Activated naive CD8-positive, alpha-beta T cell treated with anti-CD3 and anti-CD28 coated beads, Interleukin-2, amount 50 U/mL, for 24 hours (primary cell): ENCODE measurements at places on chromosomes 1 and 21.

DNA sequence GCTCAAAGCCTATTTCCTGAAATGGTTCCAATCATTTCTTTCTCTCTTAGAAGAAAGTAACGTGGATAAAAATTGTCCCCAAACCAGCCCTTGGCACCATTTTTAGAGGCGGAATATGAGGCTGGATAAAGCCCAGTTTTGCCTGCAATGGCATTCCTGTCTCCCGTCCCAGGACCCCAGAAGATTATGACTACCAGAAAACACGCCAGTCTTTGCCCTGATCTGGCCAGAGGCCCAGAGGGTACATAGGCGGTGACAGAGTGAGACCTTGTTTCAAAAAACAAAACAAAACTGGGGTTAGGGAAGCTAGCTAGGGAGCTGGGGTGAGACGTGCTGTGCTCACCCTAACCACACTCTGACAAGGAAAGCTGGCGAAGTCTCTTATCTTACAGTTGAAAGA lies at the start of gene AADACL4:
Gene AADACL4, plus strand, starts transcription at position 301 of the 400 bp plus-strand sequence. CDS start 462 bp downstream, outside the sequence.
- DNase-seq: no peak

DNA sequence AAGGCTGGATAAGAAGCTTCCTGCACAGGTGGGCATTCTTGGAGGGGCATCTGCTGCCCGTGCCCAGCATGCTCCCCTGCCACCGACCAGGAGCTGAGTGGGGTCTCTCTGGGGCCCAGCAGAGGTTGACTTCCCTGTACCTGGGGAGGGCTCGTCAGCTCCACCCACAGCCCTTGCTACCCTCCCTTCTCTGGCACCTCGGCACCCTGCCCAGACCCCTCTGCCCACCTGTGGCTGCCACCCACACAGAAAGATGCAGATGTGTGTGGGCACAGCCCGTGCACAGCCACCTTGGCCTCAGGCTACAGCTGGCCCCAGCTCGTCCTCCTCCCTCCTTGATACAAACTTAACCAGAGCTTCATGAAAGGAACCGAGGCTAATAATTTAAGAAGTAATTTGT lies 241.2 kb upstream of the VAMP3 start:
- DNase-seq: no peak

DNA sequence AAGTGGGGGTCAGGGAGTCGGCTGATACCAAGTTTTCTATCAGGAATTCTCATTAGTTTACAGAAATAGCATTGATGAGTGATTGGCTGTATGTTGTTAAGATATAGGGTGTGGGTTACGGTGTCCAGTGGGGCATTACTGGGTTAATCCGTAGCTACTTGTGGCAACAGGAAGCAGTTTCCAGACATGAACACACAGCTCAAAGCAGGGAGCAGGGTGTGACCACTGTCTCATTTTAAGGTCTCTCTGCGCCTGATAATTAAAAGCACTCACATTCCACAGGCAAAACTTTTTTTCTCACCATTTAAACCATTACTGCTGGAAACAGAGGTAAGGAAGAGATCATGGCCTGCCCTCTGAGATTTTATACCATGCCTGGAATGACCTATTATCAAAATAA lies 114.9 kb downstream of the SIK1 start:
- no peak for DNase-seq

GRCh38 chr1:104787866-104788510 lies 1038.3 kb downstream of the AMY1C start:
- no peak for DNase-seq

DNA sequence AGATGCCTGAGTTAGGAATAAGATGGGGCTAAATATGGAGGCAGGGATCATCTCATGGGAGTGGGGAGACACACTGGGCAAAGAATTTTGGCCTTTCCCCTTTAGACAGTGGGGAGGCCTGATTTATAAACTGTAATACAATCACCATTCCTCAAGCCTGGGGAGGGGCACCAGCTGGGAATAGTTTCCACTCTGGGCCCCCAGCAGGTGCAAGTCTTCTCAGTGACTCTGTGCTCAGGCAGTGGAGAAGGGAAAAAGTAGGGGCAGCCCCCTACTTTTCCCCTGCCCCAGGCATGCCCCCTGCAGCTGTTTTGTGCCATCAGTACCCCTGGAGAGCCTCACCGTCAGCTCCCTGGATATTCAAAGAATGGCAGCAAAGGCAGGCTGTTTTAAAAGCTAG lies 19.1 kb downstream of the COA7 start:
- no peak for DNase-seq

DNA sequence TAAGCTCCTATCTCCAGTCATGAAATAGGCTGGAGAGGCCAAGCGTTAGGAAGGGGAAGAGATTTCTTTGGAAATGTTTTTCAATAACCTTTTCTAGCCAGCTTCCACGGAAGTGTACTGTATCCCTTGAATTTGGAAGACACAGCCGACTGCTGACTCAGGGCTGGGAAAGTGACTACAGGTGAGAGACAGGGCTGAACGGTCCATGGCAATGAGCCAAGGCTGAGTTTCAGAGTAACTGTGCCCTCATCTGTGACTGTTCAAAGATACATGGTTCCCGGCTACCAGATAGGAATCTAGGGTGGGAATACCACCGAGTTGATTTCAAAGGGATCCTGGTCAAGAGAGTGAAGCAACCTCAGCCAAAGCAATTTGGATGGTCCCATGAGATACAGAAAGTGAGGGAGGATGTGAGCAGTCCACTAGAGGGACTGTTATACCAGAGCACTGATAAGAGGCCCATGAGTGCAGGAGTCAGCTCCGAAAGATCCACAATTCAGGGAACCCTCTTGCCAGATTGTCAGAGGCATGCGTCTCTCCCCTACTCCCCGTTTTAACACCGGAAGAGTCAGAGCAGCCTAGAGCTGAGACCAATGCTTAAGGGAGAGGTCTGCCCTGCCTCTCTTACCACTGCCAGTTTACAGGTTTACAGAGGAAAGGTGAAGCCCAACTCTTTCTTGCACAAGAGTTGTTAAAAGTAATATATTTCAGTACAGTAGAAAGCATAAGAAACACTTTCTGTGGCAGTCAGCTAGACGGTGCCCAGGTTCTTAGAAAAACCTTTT lies 3.2 kb upstream of the KRTAP19-8 start:
- DNase-seq: no peak

GRCh38 chr1:167515893-167516321 lies 2.4 kb downstream of the CD247 start:
- no peak for DNase-seq

- no peak for DNase-seq
Measured at GRCh38 chr1:159009287-159009686, 420 bp upstream of the IFI16 start.

DNA sequence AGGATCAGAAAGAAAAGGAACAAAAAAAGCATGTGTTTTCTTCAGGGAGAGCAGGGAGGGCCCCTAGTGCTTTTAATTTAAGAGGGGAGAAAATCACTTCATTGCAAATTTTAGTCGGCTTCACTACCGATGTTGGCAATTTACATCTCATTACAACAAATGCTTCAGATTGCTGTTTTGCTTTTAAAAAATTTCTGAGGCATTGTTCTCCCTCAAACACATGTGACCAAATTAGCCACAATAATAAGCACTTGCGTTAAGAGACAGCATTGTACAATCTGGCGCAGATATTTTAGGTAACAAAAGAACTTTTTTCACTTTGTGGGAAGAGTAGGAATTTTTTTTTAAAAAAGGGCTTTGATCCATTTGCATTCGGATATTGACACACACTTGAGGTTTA lies 29.8 kb downstream of the BEND5 start:
- no peak for DNase-seq

DNA sequence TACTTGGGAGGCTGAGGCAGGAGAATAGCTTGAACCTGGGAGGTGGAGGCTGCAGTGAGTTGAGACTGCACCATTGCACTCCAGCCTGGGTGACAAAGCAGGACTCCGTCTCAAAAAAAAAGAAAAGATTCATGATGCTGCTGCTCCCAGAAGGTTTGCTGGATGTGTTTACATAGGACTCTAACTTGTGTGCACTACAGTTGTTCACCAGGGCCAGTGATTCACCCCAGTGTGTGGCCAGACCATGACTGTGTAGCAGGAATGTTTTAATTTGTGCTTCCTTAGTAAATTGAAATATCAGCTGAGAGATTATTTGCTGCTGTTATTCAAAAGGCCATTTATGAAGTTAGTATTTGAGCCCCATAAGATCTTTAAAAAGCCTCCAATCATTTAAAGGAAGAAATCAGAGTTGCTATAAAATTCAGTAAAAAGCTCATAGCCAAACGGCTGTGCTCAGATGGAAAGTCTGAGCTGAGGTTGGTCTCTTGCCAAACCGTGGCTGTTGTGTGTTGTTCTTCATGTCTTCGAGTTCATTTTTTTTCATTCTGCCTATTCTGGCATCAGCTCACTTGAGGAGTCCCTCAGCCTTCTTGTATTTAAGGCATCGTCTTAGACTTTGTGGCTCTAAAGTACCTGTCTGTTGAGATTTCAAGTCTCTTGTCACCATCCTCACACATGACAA lies 18.1 kb upstream of the PGD start:
- DNase-seq: no peak
